ENCODE measurements at places on chromosomes 4 and X. TPM values are rescaled to one million over a fixed set of nuclear protein-coding genes. Genes with fewer than 3 reads are reported as not detected.

Gene GLRA2
- not detected for total RNA-seq

Gene FSTL5
- total RNA-seq: not detected

Gene MAB21L2
- total RNA-seq: 0.29 TPM

Gene SPARCL1
- not detected for total RNA-seq

Gene KLF8
- 0.83 TPM for total RNA-seq

Gene VEGFD
- 1.6 TPM for total RNA-seq

Gene CFAP47
- total RNA-seq: 1.0 TPM

Gene COL4A5
- total RNA-seq: 19.8 TPM

DNA sequence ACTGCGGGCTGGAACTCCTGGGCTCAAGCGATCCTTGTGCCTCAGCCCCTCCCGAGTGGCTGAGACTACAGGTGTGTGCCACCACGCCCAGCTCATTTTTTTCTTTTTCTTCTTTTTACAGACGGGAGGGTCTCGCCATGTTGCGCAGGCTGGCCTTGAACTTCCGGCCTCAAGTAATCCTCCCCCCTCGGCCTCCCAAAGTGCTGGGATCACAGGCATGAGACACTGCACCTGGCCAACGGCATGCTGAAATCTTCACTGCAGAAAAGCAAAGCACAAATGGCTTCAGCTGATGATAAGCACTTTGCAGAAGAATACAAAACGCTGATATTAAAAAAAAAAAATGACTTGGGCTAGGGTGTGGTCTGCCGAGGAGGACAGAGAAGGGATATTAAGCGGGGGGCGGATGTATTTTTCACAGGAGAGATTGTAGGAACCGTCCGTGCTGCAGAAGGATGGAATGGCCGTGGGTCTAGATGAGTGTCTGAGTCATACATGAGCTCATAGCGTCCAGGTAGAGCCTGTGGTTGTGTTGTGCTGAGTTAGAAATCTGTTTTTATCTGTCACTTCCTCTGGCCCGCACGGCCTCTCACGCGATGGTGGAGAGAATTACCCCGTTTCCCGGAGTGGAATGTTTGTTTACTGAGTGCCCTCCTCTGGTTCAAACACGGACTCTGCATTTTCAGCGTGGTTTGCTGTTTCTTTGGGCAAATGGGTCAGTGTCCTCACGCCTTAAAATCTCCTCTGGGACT, 8.5 kb upstream of the AKAP17A start:
- DNase-seq: peak; percentile 38

GRCh38 chr4:83364312-83364711, 29.7 kb upstream of the HPSE start:
- no peak for DNase-seq

DNA sequence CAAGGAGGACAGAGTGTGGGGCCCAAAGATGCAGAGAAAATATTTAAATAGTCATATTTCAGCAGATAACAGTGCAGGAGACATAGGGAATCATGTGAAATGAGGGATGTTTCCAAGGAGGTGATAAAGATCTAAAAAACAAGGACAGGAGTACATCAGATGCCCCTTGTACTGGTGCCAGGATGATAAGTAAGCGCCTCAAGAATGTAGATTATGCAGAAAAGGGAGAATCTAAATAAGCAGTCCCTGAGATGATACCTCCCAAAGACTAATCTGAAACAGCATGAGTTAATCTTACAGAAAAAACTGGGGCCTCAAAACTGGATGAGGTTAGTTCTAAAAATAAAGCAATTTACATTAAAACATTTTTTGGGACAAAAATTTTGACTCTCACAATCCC, 136.1 kb upstream of the WDFY3 start:
- no peak for DNase-seq

- peak; percentile 13 for DNase-seq
Measured at GRCh38 chrX:32530802-32531403, 680.4 kb downstream of the DMD start.

GRCh38 chrX:68147848-68148247, 285.4 kb downstream of the OPHN1 start:
- no peak for DNase-seq

DNA sequence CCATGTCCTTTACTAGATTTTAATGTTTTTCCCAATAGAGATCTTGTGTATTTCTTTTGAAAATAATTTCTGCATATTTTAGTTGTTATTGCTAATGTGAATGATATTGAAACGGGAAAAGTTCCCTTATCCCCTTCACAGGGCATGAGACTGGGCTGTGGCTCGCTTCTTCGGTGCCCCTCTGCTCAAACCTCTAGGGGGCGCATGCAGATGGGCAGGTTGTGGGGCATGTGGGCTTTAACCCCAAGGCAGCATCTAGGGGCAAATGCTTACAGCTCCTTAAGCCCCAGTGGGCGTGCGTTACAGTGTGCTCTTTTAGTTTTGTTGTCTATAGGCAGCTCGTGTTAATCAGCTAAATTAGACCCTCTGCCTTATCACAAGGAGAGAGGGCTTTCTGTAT, 194.7 kb downstream of the OPHN1 start:
- DNase-seq: peak; percentile 39

GRCh38 chr4:139740531-139741041, 75.0 kb downstream of the MGST2 start:
- DNase-seq: no peak

GRCh38 chr4:163610648-163611047, 116.2 kb downstream of the TMA16 start:
- DNase-seq: no peak

DNA sequence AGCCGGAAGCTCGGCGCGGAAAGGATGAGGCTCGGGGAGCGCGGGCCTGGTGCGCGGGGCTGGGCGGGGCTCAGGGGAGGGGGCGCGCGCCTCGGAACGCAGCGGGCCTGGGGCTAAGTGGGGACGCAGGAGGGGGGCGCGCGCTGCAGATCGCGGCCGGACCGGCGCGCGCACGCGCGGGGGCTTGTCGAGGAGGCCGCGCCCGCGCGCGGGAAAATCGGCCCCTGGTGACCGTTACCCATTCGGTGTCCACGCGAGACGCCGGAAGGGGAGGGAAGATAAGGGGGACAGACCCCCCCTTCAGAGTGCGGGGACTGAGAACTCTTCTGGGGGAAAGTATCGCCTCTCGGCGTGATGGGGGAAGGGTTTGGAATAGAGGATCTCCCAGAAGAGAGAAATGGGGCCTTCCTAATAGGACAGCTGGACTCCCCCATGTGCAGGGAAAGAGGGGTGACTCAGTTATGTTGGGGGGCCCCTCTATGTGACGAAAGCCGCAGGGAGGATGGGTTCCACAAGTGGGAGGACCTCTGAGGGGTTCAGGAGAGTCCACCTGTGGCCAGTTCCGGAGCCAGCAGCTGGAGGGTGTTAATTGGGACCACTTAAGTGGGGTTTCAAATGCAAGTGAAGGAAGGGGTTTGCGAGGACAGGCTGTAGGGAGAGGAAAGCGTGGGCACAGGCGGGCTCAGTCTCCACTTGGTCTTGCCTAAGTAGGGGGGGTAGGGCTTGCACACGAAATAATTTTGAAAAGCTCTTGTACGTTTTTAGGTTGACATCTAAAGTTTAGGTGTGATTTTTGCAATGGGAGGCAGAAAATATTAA, 584 bp downstream of the SUV39H1 start:
- DNase-seq: peak; percentile 29

DNA sequence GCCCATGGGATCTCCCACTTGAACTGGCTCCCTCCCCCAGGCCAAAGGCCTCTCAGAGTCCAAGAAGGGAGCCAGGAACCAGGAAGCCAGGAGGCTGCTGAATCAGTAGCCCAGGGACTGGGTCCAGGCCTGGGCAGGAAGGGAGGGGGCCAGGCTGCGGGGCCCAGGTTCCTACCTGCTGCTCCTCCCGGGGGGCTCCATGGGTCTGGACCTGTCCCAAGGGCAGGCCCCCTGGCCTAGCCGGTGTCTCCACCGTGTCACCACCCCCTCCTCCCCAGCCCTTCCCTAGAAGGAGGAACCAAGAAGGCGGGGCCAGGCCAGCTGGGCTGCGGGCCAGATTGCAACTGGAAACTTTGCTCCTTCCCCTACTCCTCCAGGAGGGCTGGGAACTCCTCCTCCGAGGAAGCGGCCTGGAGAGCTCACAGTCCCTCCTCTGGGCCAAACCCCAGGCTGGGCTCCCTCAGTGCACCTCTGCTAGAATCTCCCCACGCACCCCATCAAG, at the start of gene IQSEC2:
Gene IQSEC2, minus strand, starts transcription at position 264 of the 502 bp plus-strand sequence.
- peak; percentile 85 for DNase-seq

- DNase-seq: no peak
Measured at GRCh38 chr4:108620933-108621905, 843 bp downstream of the RPL34 start.

GRCh38 chr4:66048861-66049260, 378.6 kb upstream of the EPHA5 start:
- no peak for DNase-seq

- DNase-seq: peak; percentile 2
Measured at GRCh38 chr4:112552668-112553067, 36.7 kb upstream of the NEUROG2 start.

GRCh38 chr4:106208481-106209460, 107.2 kb downstream of the TBCK start:
- no peak for DNase-seq

DNA sequence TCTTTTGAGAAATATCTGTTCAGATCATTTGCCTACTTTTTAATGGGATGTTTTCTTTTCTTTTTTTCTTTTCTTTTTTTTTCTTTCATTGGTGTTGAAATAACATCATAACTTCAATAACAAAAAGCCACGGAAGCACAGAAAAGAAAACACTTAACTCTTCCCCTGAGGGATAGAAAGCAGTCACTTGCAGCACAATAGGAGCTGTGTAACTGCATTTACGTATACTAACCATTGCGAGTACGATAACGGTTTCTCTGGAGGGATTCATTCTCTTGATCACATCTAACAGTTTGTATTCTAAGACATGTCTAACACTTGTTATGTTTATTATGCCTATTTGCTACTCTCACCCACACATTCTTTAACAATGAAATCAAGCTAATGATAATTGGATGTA, 27.3 kb downstream of the C4orf46 start:
- DNase-seq: no peak

GRCh38 chr4:106222548-106222947, 93.5 kb downstream of the TBCK start:
- no peak for DNase-seq

DNA sequence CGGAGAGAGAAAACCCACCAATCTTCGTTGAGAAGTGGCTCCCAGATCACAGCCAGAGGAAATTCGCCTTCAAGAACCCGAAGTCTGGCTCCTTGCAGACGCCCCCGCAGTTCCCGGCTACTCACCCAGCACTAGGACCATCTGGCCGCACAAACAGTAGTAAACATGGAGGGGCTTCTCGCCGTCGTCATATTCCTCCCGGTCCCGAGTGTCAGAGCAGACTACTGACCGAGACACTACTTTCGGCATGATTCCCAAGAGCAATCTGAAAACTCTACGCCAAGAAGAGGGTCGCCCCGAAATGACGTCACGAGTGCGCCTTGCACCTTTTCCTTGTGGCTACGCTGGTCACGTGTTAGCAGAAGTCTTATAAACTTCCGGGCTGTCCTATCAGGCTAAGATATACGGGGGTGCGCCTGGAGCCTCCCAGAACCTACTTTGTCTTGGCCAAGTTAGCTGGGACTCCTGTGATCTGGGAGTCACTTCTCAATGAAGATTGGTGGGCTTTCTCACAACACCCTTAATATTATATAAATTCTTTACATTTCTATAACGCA, at the start of gene STEEP1:
Gene STEEP1, minus strand, starts transcription at position 303 of the 557 bp plus-strand sequence. Its CDS starts 54 bp downstream, at position 249.
- peak; percentile 86 for DNase-seq

DNA sequence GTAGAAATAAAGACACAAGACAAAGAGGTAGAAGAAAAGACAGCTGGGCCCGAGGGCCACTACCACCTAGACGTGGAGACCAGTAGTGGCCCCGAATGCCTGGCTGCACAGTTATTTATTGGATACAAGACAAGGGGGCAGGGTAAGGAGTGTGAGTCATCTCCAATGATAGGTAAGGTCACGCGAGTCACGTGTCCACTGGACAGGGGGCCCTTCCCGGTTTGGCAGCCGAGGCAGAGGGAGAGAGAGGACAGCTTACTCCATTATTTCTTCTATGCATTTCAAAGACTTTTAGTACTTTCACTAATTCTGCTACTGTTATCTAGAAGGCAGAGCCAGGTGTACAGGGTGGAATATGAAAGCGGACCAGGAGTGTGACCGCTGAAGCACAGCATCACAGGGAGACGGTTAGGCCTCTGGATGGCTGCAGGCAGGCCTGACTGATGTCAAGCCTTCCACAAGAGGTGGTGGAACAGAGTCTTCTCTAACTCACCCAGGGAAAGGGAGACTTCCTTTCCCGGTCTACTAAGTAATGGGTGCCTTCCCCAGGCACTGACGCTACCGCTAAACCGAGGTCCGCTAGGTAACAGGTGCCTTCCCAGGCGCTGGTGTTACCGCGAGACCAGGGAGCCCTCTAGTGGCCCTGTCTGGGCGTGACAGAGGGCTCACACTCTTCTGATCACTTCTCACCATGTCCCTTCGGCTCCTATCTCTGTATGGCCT, 44.9 kb downstream of the ZBTB49 start:
- peak; percentile 77 for DNase-seq

DNA sequence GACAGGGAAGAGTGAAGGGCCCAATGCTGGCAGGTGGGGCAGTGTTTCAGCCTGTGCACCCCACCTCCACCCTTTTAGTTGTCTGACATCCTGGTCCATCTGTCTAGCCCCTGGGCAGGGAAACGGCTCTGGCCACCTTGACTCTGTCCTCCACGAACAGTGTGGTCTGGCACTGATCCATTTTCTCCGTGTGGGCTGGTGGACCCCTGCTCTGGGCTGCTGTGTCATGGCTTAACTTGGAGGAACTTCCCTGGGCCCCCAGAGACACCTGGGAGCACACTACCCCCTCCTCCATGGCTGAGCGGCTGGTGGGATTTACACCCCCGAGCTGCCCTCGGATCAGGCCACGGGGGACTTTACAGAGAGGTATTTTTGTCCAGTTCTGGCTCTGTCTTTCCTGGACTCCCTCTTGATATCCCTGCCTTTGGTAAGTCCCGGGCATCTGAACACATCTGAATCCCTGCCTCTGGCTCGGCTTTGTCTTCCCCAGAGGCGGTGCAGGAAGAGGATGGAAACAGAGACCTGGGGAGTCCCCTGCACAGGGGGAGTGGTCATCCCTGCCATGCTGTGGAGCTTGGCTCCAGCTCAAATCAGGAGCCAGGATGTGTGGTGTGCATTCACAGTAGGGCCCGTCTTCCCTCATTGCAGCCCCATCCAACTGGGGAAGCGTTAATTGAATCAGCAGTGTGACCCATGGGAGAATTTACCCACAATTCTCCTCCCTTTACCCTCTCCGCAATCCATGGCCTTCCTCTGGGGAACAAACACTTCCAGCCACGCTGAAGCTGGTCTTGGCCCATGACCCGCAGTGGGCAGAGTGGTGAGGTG, 6.3 kb upstream of the NKX1-1 start:
- no peak for DNase-seq

- DNase-seq: peak; percentile 86
Measured at GRCh38 chr4:170089668-170090351, at the start of gene AADAT. AADAT (minus strand) TSS chr4:170089956; CDS start chr4:170089690, 266 bp downstream.

DNA sequence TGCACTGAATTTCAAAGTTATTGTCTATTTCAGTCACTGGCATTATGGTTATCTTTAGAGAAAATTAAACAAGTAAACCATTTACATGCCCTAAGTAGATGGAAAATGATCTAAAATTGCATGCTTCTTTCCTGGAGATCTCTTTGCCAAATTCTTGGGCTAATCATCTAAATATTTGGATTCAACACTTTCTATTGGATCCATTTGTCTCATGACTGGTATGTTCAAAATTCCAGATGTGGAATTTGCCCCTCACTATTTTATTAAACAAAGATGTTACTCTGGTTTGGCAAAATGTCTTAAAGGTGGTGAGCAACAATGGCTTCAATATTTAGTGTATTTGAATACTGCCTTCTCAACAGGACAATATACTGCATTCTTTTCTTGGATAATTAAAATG, 147.5 kb upstream of the CASK start:
- DNase-seq: no peak

GRCh38 chr4:184437565-184438265, 36.6 kb downstream of the IRF2 start:
- DNase-seq: no peak

GRCh38 chrX:91279479-91279878, 155.2 kb upstream of the PABPC5 start:
- no peak for DNase-seq
